Right renal cortex interstitium (tissue), 3 donors: ENCODE measurements at places on chromosomes 6 and 20.

DNA sequence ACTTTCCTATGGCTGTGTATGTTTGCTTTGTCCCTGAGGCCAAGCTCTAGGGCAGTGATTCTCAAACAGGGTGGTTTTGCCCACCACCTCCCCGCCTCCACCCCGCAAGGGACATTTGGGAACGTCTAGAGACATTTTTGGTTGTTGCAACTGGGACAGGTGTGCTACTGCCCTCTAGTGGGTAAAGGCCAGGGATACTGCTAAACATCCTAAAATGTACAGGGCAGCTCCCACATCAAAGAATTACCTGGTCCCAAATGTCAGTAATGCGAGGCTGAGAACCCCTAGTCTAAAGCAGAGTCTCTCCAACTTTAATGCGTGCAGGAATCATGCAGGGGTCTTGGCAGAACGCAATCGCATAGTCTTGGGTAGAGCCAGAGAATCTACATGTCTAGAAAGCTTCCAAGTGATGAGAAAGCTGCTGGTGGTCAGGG is 5.1 kb downstream of the KCNS1 start:
- DNase-seq: no peak

DNA sequence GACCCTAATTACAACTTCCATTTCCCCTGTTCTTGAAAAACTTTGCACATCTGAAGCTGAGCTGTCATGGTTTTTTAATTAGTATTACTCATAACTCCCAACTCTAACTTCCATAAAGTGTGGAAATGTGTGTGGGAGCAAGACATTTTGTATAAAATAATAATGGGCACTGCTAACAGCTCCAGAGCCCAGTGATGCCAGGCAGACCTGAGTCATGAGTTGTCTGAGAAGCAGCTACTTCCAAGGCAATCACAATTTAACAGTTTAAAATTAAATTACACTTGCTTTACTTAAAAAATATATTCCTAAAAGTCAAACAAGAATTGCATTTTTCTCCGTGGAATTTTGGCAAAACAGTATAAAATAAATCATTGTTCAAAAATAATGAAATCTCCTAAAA is 6.4 kb downstream of the SLC2A12 start:
- no peak for DNase-seq

- DNase-seq: no peak
Observed at GRCh38 chr20:13817342-13817741, 32.5 kb downstream of the NDUFAF5 start.

GRCh38 chr6:80622641-80623040 is 516.2 kb downstream of the BCKDHB start:
- no peak for DNase-seq

DNA sequence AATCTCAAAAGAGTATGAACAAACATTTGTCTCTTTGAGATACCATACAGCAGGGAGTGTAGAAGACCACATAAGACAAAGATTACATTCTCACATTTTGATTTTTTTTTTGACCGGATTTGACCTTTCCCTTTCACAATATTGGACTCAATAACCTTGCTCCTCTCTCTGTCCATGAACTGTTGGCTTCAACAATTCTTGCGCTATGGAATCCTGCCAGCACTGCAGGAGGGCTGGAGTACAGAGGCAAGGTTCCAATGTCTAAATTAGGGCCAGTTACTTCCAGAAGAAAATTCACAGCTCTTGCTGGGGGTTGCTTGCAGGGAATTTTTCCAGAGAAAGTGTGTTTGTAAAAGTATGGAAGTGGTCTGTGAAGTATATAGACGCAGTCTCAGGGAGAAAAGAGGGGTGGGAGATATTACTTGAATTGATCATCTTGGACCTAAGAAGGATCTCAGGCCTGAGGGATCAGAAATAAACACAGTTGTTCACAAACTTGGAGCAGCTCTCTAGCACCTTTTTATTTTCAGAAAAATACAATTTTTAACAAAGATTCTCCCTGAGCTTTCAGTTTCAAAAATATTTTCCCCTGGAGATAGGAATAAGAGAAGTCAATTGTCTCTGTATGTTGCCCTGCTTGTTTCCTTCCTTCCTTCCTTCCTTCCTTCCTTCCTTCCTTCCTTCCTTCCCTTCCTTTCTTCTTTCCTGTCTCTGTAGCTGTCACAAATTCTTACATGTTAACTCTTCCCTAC is 765.9 kb downstream of the BCKDHB start:
- no peak for DNase-seq

DNA sequence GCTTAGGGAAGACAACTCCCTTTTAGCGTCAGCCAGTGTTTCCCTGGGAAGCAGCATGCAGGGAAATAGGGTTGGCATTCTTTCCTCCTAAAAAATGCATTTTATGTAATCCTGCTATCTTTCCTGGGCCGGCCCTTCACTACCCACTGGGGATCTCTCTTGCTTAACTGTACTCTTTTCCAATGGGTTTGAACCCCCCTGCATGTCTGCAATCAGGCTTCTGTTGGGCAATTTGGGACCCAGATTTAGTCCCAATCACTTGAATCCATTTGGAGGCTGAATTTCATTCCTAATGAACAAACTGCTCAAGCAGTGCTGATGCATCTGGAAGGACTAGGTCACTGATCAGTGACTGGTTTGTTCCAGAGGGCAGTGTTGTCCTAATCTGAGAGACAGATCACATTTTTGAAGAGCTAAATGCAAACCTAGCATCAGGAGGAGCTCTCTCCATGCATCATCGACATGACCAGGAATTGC is 152.0 kb downstream of the TSHZ2 start:
- no peak for DNase-seq

- DNase-seq: no peak
Observed at GRCh38 chr20:16607364-16608276, 34.4 kb upstream of the KIF16B start.

GRCh38 chr6:147421903-147422302 is 86.6 kb upstream of the SAMD5 start:
- no peak for DNase-seq

GRCh38 chr20:33370291-33370690 is 31.0 kb downstream of the CDK5RAP1 start:
- no peak for DNase-seq

- no peak for DNase-seq
Observed at GRCh38 chr6:159933077-159933476, 35.8 kb upstream of the IGF2R start.

DNA sequence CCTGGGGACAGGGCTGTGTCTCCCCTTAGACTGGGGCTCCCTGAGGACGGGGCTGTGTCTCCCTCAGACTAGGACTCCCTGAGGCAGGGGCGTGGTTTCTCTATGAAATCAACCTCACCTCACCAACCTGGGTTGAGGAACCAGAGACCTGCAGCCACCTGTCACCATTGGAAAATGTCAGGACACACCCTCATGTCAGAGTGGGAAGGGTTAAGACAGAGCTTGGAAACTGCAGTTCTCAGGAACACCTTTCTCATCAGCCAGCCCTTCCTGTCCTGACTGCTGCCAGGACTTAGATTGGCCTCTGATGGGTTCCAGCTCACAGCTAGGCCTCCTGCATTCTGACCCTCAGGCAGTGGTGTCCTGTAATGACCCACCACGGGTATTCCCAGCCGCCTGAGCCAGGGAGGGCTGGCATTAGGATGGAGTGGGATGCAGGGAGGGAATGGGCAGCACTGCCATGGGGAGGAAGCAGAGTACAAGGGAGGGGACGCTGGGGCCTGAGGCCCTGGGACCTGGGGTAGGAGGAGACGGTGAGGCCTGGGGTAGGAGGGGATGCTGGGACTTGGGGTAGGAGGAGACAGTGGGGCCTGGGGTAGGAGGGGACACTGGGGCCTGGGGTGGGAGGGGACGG is 76.3 kb downstream of the MRPL14 start:
- no peak for DNase-seq

DNA sequence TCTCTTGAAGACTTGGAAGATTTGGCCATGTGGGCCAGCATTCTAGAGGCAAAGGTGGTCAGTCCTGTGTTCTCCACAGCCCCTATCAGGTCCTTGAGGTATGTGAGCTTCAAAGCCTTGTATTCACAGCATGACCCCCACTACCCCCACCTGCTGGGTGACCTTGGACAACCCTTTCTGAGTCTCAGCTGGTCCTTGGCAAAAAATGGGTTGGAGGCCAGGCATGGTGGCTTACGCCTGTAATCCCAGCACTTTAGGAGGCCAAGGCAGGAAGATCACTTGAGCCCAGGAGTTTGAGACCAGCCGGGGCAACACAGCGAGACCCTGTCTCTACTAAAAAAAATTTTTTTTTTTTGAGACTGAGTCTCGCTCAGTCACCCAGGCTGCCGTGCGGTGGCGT is 42.6 kb downstream of the UBE2V1 start:
- no peak for DNase-seq

- no peak for DNase-seq
Observed at GRCh38 chr20:64037498-64038213, 1.7 kb downstream of the C20orf204 start.

DNA sequence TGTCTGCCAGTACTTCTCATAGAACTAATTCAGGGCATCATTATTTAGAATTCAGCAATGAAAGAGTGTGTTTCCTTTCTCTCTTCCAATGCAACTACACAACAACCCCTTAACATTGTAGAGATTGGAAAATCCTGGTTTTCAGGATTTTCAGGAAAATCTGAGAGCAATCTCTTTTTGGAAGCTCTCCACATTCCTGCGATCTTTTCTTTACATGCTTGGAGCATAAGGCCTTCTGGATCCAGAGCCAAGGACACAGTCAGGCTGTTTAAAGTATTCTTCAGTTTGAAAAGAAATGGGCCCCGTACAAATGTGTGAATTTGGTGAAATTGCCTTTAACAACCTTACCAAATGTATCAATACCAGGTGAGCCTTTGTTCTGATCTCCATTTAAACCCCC is 469.7 kb downstream of the PKHD1 start:
- DNase-seq: no peak

DNA sequence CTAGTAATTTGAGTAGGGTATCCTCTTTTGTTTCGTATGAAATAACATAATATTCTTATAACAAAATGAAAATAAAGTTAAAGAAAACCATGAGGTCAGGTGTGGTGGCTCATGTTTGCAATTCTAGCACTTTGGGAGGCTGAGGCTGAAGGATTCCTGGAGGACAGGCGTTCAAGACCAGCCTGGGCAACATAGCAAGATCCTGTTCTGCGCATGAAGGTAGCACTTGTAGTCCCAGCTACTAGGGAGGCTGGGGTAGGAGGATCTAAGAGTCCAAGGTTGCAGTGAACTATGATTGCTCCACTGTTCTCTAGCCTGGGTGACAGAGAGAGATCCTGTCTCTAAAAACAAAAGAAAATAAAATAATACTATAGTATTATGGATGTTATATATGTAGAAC is 145.6 kb downstream of the PDSS2 start:
- no peak for DNase-seq

DNA sequence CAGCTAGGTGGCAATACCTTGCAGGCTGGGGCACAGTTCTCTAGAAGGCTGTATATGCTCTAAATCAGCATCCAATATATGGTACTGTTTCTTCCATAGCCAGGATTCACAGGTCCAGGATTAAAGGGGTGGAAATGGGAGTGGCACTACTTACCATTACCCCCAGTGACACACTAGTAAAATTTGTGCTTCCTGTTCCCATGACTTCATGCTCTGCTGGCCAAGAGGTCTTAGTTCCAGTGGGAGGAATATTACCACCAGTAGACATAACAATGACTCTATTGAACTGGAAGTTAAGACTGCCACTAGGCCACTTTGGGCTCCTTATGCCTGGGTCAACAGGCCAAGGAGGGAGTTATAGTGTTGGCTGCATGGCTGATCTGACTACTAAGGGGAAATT is 174.3 kb upstream of the TNFAIP3 start:
- DNase-seq: no peak

DNA sequence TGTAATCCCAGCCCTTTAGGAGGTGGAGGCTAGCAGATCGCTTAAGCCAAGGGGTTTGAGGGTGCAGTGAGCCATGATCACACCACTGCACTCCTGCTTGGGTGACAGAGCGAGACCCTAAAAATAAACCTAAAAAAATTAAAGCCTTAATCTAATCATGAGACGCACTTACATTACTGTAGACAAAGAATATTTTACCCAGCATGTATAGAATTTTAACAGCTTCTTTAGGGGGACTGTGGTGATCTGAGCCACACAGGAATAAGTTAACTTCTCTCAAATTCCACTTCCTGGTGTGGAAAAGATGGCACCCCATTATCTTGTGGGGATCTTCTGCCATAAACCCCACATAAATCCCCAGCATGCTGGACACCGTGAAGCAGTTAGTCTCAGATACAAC is 2.3 kb upstream of the OOEP start:
- DNase-seq: no peak

DNA sequence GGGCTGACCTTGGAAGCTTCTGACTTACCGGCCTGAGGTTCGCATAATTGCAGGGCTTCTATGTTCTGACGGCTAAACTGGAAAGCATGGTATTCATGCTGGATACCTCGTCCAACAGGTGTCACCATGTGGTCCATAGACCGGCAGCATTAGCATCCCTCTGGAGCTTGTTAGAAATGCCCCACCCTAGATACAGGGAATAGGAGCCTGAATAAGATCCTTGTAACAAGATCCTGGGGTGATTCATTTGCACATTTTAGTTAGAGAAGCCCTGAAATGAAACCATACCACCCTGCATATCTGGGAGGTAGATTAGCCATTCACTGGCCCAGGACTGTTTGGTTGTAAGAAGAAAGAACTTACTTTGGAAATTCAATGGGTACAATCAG is 77.7 kb downstream of the TMEM170B start:
- no peak for DNase-seq

GRCh38 chr20:61161726-61162390 is 90.2 kb upstream of the CDH4 start:
- no peak for DNase-seq

DNA sequence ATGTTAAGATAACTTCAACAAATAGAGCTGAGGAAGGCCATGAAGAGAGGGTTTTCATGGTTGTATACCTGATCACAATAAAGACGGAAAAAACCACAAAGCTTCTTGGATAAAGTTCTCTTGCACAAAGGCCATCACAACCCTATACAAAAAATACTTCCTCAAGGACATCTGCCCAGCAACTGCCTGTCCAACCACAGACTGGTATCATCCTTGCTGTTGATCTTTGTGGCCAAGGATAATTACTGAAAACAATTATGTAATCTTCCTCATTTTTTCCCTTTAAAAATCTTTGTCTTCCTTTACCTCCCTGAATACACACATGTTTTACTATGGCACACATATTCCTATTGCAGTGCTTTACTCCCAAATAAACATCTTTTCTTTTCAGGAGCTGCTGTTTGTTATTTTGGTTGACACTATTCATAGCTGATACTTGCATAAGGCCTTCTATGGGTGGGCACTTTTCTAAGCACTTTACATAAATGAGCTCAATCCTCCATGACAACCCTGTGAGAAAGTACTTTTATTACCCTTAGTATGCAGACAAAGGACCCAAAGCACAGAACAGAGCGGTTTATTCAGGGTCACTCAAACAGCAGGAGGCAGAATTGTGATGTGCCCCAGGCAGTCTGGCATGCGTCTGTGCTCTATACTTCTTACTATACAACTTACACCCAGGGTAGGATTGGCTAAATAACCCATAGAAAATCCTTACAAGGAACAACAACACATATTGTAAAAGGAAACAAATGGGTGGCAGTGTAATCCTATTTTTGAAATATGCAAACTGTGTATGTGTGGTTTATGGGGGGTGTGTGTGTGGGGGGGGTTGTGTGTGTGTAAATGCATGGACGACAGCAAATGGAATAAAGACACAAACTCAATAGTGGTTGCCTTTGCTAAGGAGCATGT is 35.1 kb downstream of the SNRNP48 start:
- DNase-seq: no peak
